Activated T-cell treated with anti-CD3 and anti-CD28 coated beads for 1 hour (primary cell): ENCODE measurements at places on chromosomes 5 and 9.

DNA sequence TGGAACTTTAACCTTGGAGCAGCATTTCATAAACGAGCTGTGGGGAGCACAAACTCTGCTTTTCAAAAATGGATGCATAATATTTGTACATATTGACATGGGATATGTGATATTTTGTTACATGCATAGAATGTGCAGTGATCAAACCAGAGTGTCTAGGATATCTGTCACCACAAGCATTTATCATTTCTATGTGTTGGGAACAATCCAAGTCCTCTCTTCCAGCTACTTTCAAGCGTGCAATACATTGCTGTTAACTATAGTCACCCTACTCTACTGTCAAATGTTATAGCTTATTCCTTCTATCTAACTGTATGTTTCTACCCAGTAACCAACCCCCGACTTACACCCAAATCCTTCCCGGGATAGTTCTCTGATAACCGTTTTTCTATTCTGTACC, 15.0 kb upstream of the C5orf58 start:
- no peak for DNase-seq

DNA sequence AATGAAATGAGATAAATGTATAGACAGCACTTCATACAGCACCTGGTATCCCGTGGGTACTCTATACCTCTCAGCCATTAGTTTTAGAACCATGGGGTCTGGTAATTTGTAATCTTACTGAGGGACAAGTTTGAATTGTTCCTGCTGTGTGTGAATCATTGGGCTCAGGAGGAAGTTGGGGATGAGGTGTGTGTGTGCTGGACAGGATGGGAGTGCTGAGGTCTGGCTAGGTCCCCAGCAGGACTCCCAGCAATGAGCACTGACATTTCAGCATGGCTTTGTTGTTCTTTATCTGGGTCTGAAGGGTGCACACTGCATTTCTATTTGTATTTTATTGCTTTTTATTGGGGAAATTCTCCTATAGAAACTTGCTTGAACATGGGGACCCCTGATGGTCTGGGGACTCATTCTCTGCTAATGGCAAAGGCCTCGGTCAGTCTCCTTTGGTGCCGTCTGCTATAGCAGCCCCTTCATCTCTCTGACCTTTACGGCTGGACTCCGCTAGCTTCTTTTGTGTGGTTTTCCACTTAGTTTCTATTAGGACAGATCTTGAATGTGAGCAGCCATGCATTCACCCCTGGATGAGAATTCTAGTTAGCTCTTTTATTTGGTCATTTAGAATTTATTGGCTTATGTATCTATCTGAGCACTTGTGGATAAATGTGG, 98.1 kb downstream of the SREK1 start:
- no peak for DNase-seq

DNA sequence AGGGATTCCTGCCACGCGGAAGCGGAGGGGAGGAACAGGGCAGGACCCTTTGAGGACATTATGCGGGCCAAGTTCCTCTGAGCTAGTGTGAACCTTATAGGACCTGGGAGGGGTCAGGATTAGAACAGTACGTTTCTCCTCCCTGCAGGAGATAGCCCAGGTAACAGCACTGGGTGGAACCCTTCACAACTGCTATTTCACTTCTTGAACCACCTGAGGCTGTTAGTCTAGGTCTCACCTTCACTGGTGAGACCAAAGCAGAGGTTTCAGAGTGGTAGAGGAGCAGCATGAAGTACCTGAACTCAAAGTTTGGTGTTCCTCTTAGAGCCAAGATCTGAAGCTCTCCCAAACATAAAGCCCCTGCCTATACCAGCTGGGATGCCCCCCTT, 832 bp downstream of the EIF4EBP3 start:
- DNase-seq = no peak

GRCh38 chr9:101455656-101456240, 20.2 kb upstream of the ALDOB start:
- no peak for DNase-seq

DNA sequence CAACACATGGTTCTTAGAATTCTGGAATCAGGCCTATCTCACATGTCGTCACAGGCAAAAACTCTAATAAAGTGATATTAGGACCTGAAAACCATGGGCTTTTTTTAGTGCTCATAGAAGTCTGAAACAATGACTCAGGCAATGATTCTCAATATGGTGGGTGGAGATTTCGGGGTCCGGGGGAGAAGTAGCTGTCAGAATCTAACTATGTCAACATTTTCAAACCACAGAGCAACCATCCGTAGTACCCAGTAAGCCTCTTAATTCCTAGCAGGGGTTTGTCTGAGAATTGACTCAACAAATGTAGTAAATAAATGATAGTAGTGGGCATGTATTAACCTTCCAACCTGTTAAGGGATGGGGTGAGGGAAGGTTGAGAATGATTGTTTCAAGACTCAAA, 2.6 kb downstream of the AMACR start:
- DNase-seq = no peak

DNA sequence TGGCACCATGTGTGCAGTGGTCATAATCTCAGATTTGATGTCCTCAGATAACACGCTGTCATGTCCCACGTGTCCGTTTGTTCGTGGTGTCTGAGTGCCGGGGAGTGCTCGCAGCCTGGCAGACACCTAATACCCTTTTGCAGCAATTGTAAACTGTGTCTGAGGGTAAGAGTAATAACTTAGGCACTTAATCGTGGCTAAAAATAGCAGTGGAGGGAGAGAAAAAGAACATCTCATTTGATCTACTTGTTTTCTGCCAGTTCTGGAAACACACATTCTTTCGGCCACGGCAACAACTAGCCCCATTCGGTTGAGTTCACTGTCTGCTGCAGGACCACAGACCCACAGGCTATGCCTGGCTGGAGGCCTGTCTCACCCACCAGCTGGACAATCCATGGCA, 16.5 kb downstream of the ADCY2 start:
- DNase-seq = no peak

DNA sequence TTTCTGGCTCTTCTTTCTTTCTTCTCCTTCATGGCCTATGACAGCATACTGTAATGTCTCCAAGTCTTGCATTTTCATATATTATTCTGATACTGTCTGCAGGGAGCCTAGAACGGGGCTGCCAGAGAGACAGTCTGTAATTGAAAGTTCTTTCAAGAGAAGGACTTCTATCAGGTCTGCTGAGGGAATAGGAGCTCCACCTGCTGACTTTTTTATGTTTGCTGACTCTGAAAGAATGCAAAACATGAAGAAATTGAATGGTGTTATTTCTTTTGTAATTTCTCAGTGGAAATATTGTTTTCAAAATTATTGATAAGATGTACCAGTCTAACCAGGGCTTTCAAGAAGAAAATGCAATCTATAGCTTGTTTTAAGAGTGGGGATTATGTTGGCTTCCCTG, 121.9 kb upstream of the RFX3 start:
- DNase-seq = no peak

DNA sequence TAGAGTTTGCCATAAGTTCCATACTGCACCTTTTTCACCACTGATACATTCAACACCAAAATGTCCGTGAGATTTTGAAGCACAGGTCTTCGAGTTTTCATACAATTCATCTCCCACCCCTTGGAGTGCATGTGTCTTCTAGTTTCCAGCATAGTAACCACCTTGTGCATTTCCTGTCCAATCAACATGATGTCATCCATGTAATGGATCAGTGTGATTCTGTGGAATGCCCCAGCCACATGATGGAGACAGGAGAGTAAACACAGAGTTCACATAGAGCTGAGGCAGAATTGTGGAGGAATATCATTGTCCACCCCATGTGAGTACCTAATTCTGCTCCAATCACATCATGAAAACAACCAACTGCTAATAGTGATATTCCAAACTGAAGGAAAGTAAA, 441.5 kb upstream of the CDH6 start:
- no peak for DNase-seq

DNA sequence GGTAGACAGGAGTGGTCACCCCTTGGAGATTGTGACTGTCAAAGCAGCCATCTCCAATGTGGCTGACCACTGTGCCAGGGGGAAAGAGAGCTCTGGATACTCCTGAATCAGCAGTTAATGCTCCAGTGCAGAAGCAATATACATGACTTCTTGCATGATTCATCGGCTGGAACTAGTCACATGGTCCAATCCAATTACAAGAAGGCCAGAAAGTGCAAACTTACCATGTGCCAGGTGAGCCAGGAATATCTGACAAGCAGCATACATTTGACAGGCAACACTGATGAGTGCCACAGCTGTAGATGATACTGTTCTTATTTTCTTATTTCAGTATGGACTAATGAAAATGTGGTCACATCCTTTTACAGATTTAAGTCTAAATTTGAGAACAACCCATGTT, 440.0 kb upstream of the MPDZ start:
- no peak for DNase-seq

- no peak for DNase-seq
Measured at GRCh38 chr9:127539259-127539981, 72.7 kb upstream of the STXBP1 start.

GRCh38 chr5:38780945-38781344, 64.9 kb upstream of the OSMR start:
- DNase-seq = no peak

DNA sequence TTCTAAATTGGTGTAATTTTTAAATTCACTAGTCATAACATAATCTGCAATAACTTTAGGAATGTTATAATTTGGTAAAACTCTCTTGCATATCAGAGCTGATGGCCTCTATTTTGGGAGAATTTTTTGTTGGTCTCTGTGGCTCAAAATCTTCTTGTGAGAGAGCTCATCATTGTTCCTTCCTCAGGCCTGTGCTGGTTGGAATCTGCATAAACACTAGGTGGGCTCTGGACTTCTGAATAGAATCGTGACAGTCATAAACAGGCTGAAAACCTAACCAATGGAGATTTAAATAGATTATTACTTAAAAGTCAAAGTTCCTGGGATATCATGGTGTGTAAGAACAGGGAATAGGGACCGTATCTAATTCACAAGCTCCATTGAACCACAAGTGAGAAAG, 1129.6 kb downstream of the CDH12 start:
- DNase-seq = no peak

DNA sequence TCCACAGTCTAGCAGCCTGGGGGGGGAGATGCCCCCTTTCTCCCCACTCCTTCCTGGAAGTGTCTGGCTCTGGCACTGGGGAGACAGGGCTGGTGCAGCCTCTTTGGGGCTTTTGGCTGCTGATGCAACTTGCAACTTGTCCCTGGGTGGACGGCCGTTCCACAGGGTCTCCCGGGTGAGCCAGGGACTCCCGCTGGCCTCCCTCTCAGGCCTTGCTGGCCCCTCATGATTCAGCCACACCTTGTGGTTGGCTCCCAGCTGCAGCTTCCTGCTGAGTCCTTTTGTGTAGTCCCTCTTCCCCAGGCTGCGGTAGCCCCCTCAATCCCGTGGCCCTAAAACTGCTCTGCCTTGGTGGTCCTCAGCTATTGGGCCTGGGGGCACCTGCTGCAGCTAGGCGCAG, 283.5 kb downstream of the PBX3 start:
- no peak for DNase-seq

- DNase-seq = no peak
Measured at GRCh38 chr5:133325864-133326263, 274.1 kb downstream of the HSPA4 start.

DNA sequence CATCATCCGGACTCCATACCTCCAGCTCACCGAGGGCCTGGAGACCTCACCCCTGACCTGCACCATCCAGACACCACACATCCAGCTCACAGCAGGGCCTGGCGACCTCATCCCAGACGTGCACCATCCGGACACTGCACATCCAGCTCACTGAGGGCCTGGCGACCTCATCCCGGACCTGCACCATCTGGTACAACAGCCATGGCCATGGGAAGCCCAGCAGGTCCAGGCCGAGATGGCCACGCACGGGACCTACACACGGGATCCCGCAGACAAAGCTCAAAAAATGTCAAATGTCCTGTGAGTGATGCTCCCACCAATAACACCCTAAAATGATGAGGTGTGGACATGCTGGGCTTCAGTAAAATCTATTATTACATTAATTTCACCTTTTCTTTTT, 9.7 kb downstream of the TERT start:
- no peak for DNase-seq

GRCh38 chr9:18666348-18666747, 192.4 kb downstream of the ADAMTSL1 start:
- no peak for DNase-seq

DNA sequence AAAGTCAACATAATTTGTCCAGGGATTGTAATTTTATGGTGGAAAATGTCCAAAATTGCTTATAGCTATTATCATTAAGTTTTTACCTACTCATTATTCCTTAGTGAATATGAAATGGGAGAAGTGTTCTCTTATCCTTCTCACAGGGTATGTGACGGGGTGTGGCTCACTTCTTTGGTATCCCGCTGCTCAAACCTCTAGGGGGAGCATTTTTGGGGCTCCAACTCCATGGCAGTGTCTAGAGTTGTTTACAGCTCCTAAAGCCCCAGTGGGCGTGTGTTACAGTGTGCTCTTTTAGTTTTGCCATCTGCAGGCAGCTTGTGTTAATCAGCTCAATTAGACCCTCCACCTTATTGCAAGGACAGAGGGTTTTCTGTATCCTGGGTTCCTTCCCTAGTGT, 89.4 kb downstream of the CDKN2A start:
- no peak for DNase-seq

- DNase-seq = no peak
Measured at GRCh38 chr5:75367401-75367800, 30.4 kb downstream of the HMGCR start.

DNA sequence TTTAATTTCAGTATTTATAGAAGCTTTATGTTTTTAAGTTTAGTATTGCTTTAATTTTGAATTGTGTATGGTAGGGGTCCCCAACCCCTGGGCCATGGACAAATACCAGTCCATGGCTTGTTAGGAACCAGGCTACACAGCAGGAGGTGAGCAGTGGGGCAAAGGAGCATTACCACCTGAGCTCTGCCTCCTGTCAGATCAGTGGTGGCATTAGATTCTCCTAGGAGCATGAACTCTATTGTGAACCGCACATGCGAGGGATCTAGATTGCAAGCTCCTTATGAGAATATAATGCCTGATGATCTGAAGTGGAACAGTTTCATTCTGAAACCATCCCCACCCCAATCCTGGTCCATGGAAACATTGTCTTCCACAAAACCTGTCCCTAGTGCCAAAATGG, 1.9 kb downstream of the C5 start:
- DNase-seq = no peak

GRCh38 chr9:26662476-26662875, 230.1 kb downstream of the CAAP1 start:
- DNase-seq = no peak

DNA sequence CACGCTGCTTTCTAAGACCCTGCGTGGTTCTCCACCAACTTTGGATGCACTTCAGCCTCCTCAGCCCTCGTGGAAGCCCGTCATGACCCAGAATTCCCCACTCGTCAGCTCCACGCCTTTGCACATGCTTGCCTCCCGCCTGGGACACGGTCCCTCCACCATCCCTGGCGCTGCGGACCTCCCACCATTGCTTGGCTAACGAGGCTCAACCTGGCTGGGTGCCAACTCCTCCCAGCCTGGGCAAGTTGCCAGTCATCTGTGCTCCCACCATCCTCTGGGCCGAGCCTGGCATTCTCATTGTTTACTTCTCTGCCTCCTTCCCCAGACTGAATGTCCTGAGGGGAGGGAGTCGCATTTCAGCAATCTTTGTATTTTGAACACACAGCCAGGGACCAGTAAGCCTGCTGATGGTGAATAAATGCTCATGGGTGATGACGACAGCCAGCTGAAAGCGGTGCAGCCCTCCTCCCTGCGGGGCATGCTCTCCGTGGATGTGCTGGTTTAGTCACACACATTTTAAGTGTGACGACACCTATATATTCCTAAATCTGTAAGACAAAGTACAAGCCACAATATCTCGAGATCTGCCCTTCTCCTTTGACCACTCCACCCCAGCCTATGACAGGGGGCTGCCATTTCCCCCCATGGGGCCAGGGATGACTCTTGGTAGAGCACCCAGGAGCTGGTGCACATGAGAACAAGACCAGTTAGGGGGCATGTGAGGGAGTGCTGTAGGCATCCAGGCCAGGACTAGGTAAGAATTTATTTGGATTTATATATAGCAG, 37.6 kb downstream of the ANKRD33B start:
- no peak for DNase-seq
